ENCODE measurements at places on chromosomes 4 and X.

DNA sequence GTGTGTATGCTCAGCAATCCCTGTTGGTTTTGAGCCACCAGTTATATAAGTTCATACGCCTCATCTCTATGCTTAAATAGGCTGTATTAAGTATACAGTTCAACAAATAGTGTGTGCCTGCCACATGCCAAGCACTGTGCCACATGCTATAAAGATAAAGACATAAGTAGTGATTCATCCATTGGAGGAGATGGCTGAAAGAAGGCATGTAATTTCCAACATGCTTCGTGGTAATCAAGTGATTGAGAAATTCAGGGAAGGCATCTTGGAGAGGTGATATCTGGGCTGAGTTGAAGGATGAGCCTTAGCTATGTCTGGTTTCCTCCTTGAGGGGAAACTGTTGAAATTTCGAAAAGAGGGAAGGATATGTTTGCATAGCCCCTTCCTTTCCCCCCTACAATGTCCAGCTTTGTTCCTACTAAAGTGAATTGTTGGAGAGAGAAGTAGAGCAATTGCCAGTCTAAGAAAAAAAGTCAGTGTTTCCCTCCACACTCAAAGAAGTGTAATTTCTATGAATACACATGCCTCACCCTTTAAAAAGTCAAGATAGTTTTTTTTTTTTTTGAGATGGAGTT lies 96.5 kb downstream of the ARHGAP10 start:
- no peak for DNase-seq

GRCh38 chr4:159366966-159367780 lies 264.3 kb downstream of the RAPGEF2 start:
- no peak for DNase-seq

DNA sequence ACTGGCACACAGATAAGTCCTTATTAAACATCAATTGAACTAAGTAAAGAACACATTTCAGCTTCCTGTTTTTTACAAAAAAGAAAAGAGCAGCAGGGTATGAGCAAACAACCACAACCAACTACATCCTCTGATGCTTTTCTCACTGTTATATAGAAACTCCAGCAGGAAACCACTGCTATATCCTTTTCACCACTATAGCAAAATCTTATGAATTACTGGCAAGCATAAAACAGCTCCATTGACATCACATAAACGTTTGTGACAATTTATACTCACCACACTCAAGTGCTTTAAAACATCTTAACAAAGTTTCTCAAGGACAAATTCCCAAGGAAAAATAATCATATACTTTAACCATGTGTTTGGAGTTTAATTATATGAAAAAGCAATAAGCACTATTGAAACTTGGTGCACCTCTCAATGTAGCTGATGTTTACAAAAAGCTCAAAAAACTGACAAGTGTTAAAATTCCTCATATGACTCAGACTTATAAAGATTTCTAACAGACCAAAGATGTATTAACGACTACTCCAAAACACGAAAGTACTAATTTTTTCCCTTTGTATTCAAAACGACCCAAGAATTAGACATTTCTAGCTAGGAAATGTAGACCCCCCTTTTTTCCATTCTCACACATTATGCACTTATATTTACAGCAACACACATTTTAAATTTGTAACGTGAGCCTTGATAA lies 12.9 kb downstream of the GPRIN3 start:
- peak; percentile 47 for DNase-seq

DNA sequence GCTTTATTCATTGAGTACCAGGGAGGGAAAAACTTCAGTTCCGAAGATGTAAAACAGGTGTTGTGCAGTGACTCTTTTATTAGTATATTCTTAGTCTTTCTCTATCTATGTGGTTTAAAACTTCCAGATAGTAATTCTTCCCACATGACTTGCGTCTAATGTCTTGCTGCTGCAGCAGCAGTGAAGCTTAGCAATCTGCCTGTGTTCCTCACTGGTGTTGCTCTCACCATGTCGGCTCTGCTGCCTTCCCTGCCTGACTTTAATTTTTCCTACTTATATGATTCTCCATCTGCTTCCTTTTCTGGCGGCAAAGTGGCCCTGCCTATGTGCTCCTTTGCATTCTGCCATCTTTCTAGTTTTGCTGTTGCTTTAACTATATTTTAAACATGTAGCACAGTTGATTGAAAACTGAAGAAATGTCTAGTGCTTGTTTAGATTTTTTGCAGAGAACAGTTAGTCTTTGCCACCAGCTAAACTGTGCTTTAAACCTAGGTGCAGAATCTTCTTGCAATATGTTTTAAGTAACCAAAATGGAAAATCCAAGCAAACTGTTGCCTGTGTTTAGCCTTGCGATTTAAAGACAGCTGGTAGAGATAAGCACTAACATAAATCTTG lies 1934.2 kb upstream of the IGFBP7 start:
- DNase-seq, result no peak

GRCh38 chr4:118361192-118361591 lies 8.4 kb upstream of the PRSS12 start:
- no peak for DNase-seq

DNA sequence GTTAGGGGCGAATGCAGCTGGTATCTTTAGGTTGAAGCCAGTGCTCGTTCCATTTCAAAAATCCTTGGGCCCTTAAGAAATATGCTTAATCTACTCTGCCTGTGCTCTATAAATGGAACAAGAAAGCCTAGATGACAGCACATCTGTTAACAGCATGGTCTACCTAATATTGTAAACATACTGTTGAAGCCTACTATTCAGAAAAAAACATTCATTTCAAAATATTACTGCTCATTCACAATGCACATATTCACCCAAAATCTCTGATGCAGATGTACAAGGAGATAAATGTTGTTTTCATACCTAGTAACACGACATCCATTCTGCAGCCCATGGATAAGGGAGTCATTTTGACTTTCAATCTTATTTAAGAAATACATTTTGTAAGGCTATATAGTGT lies 106.6 kb downstream of the TBC1D19 start:
- DNase-seq, result no peak

DNA sequence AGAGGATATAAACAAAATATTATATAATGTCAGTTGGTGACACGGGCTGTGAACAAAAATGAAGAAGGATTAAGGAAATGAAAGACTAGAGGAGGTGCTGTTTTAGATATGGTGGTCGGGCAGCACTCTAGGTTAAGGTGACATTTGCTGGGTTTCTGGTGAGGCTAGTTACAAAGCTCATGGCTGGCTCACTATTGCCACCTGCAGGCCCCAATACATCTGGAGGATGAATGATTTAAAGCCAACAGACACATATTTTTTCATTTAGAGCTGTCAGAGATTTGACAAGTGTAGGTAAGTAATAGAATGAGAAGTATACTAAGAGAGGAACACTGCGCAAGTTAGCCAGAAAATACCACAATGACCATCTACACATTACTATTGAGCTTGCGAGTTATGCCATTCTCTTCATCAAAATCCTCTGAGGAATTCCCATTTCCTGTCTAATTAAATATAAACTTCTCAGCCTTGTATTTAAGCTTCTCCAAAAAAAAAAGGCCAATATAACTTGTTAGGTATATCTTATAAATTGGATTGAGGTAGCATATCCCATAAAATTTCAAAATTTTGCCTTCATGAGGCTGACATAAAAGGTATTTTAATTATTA lies 6.4 kb upstream of the FGG start:
- DNase-seq, result peak; percentile 10

- DNase-seq, result no peak
These were observed 6.8 kb downstream of the ANXA5 start for GRCh38 chr4:121690001-121690400.

- no peak for DNase-seq
These were observed 1666.4 kb upstream of the IGFBP7 start for GRCh38 chr4:58776627-58777026.

GRCh38 chr4:48841045-48841827 lies 10.3 kb downstream of the OCIAD1 start:
- no peak for DNase-seq

GRCh38 chrX:29530501-29530900 lies 684.9 kb upstream of the MAGEB2 start:
- no peak for DNase-seq

DNA sequence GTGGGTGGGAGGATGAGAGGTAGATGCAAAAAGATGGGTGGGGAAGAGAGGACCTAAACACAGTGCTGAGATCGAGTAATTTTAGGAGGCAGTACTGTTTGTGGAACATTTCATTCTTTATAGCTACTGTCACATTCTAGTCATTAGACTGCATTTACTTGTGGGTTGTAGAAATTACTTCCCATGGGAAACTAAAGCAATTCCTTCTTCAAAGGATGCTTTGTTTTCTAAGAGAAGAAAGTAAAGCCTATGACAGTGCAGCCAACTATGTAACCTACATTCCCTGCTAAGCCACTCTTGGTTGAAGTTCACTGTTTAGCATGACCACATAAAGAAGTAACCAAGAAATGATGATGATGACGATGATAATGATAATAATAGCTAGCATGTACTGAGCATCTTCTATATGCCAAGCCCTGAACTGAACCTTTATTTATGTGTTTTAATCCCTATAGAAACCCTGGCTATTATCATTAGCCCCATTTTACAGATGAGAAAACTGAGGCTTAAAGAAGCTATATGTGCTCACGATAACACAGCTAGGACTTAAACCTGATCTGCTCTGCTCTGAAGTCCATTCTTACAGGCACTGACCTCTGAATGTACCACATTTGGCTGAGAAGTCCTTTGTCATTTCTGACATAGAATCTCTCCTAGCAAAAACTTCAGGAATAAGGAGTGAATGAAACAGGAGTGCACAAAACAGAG lies 114.5 kb upstream of the KIT start:
- no peak for DNase-seq

DNA sequence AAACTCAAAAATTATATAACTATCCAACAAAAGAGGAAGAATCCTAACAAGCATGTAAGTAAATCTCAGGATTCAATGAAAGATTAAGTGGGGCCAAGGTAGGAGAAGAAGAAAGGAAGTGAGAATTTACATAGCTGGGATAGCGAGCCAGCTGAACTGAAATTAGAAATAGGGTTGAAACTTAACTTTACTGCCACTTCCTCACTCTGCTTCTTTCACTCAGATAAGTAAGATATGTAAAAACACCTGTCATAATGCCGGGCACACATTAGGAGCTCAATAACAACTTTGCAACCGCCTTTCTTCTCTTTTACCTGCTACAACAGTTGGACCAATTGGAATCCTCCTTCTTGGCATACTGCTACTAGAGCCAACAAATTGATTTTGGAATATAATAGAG lies 129.4 kb downstream of the CNKSR2 start:
- DNase-seq, result no peak

DNA sequence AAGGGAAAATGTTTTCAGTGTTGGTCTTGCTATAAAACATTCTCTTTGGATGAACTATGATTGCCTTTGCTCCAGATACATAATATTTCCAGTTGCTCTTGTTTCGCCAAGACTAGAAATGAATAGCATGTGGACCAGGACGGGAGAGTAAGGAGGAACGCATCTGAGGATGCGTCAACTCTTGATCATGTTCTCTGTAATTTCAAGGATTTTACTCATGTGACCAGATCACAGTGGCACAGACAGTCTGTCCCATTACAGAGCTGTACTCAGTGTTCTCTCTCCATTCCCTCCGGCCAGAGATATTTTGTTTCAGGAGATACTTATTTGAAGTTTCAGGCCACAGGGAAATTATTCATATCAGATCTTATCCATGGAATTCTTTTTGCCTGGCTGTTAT lies 266.6 kb downstream of the MID1IP1 start:
- no peak for DNase-seq

GRCh38 chr4:41561244-41561643 lies 23.3 kb downstream of the LIMCH1 start:
- no peak for DNase-seq

DNA sequence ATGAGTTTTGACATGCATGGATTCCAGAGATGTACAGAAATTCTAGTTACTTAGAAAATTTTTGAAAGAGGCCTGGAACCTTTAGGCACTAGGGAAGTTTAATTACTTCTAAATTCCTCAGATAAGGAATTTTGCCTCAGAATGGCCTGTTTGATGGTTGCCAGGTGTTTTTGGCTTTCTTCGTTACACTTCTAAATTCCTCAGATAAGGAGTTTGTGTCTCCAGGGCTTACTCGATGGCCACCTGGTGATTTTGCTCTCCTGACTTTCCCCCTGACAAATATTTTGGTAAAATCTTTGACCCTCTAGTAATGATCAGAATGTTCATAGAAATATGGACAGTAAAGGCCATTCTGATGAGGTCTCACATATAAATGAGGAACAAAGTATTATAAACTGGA lies 64.3 kb downstream of the BEX3 start:
- DNase-seq, result no peak

- DNase-seq, result no peak
These were observed 69.7 kb upstream of the NUDT6 start for GRCh38 chr4:122992057-122992456.

DNA sequence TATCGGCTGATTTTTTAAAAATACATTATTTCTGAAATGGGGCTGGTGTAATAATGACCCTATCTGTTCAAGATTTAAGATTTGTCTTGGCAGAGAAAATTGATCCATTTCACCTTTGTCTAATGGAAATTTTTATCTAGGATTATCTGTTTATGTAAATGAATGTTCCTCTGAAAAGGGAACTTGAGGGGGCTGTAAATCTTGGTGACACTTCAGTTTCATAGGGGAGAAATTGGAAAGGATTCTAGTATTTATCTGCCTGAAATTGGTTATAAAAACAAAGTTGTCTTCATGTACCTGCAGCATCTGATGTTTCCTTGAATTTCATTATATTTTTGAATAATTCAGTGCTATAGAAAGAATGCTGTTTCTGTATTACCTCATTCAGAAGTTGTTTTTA lies 48.4 kb upstream of the PAQR3 start:
- no peak for DNase-seq

- DNase-seq, result peak; percentile 16
These were observed 154.5 kb upstream of the SLC4A4 start for GRCh38 chr4:71184195-71184781.

GRCh38 chr4:3802571-3803474 lies 36.6 kb downstream of the ADRA2C start:
- DNase-seq, result no peak

- DNase-seq, result no peak
These were observed 20.5 kb upstream of the FAM193A start for GRCh38 chr4:2515830-2516550.

DNA sequence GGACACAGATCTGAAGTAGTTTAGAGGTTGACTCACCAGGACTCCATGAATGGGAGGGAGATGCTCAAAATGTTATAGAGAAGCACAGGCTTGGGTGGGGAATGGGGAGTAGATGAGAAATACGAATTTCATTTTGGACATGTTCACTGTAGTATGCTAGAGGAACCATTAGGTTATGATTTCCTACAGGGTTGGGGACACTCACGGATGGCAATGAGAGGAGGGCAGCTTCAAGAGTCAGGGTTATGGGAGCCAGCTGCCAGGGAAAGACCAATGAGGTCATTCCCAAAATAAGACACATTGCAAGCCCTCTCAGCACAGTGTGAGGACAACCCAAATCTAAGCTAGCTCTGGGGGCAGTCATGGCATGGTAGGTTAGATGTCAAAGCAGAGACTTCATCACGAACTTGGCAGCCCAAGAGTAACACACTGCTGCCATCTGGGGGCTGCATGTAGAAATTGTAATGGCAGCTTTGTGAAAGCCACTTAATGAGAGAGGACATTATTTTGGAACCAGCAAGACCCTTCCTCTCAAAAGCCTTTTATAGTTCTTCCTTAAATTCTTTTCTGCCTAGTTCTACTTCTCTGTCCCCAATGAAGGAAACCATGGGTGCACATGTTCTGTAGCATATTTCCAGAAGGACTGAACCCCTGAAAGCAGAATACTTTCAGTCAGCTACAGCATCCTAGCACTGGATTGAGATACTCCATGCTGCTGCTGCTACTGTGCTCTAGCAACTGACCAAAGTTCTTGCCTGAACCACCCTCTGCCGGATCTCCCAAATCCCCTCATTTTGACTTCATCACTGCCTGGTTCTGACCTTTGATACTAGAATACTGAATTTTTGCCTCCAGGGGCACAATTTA lies 16.2 kb upstream of the ZCCHC12 start:
- peak; percentile 66 for DNase-seq

GRCh38 chr4:177960566-177960965 lies 518.3 kb upstream of the AGA start:
- no peak for DNase-seq
